ENCODE measurements at places on chromosomes 5 and 9.

DNA sequence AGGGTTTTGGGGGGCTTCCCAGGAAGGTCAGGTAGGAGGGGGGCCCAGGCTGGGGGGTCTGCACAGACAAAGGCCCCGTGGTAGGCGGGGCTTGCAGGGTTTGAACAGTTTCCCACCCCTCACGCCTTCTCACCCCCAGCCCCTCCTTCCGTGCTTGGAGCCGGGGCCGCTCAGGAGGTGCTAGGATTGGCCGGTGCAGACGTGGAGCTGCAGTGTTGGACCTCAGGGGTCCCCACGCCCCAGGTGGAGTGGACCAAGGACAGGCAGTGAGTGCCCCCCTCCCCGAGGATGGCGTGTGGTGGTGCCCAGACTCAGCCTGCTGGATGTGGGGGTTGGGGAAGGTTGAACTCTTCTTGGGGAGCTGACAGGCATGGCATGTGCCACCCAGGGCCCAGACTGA is 83.8 kb downstream of the HMCN2 start:
- DNase-seq = no peak

- no peak for DNase-seq
Observed at GRCh38 chr9:32441678-32442077, 57.2 kb downstream of the ACO1 start.

- DNase-seq = no peak
Observed at GRCh38 chr5:54440456-54440893, 15.0 kb upstream of the HSPB3 start.

GRCh38 chr9:114733816-114734215 is 51.8 kb upstream of the TEX48 start:
- peak; percentile 71 for DNase-seq

DNA sequence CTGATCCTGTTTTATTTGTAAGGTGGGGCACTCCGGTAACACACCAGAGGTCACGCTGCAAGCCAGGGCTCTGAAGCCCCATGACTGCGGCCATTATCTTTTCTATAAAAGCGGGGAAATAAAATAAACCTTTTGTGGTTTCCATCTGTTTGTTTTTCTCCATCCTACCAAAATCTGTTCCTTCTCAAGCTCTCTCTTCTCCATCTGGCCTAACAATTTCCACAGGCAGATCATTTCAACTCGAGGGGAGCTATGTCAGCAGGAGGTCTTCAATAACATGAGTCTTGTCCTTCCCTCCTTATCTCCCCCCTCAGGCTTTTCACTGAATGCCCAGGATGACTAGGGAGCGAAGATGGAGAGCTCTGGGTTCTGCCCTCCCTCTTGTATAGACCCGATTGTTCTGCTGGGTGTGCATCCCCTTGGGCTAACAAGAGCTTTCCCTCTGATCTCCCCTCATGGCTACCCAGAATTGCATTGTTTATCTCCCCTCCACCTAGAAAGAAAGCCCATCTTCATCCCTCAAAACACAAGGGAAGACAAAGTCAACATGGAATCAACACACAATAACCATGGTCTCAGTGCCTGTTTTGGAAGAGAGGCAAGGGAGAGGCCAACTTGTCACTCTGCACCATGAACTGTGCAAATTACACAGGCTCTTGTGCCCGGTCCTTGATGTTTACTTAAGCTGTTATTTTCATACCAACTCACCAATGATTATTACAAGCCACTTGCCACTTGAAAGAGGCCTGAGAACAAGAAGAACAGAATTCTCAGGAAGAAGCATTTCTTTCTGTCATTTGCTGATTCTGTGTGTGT is 187.8 kb downstream of the FANCC start:
- no peak for DNase-seq
